Activated naive CD4-positive, alpha-beta T cell treated with anti-CD3 and anti-CD28 coated beads for 36 hours (primary cell): ENCODE measurements at places on chromosomes 3 and 15. TPM values are rescaled to one million over a fixed set of nuclear protein-coding genes. Genes with fewer than 3 reads are reported as not detected.

- DNase-seq, result no peak
These were observed 264.9 kb downstream of the GBE1 start for GRCh38 chr3:81496407-81497104.

Gene ADGRG7
- not detected for total RNA-seq

Gene IL5RA
- not detected for total RNA-seq

GRCh38 chr3:89300981-89301380, 193.6 kb downstream of the EPHA3 start:
- DNase-seq, result no peak

GRCh38 chr15:77836906-77837648, 204.4 kb upstream of the LINGO1 start:
- no peak for DNase-seq

DNA sequence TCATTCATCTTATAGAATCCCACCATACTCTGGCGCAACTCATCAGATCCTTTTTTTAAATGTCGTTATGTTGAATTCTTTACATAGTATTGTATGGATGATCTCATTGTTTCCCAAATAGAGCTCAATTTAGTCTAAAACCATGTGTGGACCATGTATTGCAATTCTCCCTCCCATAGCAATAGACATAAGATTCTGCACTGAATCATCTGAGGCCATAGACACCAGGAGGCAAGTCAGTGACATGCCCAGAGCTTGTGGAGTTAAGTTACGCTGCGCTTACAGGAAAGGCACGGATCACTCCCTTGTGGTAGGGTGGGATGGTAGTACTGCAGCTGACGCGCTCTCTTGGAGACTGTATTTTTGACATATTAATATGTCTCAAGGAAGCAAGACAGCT, 211.0 kb downstream of the GABRB3 start:
- DNase-seq, result no peak

Gene LMOD3
- not detected for total RNA-seq

- no peak for DNase-seq
These were observed 115.5 kb upstream of the ABHD17C start for GRCh38 chr15:80579611-80580010.

Gene GOLGA8T
- not detected for total RNA-seq

DNA sequence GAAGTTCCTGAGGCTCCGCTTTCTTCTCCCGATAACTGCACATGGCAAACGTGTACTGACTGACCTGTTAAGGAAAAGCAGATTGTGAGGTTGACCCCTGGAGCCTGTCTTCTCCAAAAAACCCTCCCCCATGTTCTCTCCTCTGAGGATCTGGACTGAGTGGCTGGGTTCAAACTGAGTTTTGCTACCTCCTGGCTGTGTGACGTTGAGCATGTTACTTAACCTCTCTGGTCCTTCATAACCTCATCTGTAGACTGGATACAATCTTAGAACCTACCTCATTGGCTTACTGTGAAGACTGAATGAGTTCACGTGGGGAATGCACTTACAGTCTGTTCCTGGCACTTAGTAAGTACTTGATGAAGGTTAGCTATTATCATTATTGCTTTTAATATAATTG, 184.1 kb upstream of the FEZF2 start:
- no peak for DNase-seq

DNA sequence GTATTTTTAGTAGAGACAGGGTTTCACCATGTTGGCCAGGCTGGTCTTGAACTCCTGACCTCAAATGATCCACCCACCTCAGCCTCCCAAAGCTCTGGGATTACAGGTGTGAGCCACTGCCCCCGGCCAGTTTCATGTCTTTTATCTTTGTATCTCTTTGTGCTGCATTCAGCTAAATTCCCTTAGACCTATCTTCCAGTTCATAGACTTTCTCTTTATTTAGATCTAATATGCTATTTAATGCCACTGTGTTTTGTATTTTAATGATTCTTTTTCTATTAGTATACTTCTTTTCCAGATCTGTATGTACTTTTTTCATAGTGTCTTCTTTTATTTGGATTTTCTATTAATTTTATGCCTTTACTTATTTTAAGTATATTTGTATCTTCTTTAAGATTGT, 14.9 kb downstream of the MINAR1 start:
- DNase-seq, result no peak

DNA sequence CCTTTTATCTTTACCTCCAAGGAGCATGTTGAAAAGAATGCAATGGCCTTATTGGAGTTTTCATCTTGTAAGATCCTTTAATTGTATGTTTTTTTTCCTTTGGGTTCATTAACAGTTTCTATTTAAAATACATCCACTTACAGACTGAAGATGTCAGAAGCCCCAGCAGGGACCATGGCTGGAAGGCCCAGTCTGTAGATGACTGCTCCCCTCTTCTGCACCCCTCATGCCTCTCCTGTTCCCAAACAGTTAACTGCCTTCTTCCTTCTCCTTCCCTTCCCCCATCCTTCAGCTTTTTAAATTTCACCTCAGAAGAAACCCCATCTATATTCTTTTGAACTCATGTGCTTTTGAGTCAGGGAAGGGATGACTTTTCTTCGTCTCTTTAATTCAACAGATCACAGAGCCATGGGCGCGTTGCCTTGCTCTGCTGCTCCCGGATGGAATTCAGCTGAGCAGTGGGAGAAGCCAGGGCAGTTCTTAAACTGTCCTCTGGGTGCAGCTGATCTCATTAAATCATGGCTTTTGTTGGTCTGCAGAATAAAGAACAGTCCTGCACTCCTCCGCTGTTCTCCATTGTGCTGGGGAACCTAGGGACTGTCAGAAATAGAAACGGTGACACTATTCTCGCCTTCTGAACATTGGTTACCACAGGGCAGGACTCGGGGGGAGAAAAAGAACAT, 71.5 kb upstream of the EIF1B start:
- no peak for DNase-seq

Gene GCNT3
- total RNA-seq, result not detected
